HepG2 (cell line): ENCODE measurements at places on chromosomes 7 and 10. TPM values are rescaled to one million over a fixed set of nuclear protein-coding genes. Genes with fewer than 3 reads are reported as not detected.

The ARMC3 gene
- not detected in 2 replicates for polyA plus RNA-seq

The SFMBT2 gene
- 0.01 TPM in 2 replicates for polyA plus RNA-seq

The FAM53B gene
- 5.8 and 6.4 TPM in 2 replicates for polyA plus RNA-seq

The NPSR1 gene
- polyA plus RNA-seq, result not detected in 2 replicates

The GIMAP7 gene
- not detected in 2 replicates for polyA plus RNA-seq

The KIF5B gene
- polyA plus RNA-seq, result 24.2 and 34.3 TPM in 2 replicates

The STAM gene
- polyA plus RNA-seq, result 17.7 and 19.5 TPM in 2 replicates

The CLCN1 gene
- 0.01 TPM in 1 of 2 replicates, not detected in the other for polyA plus RNA-seq

The AKR1C8 gene
- 0.03 and 0.12 TPM in 2 replicates for polyA plus RNA-seq

The TMEM140 gene
- 21.7 and 35.7 TPM in 2 replicates for polyA plus RNA-seq

The CHAT gene
- polyA plus RNA-seq, result not detected in 2 replicates

The ENKUR gene
- 0.10 and 0.15 TPM in 2 replicates for polyA plus RNA-seq

The MEOX2 gene
- polyA plus RNA-seq, result not detected in 2 replicates

The STEAP2 gene
- 4.4 and 4.5 TPM in 2 replicates for polyA plus RNA-seq
